Stimulated activated CD4-positive, alpha-beta T cell treated with anti-CD3 and anti-CD28 coated beads, Interleukin-1b, Interleukin-23, amount 100 ng/mL, for 48 hours (primary cell): ENCODE measurements at places on chromosomes 4 and X.

- peak; percentile 53 for DNase-seq
These were observed 107.1 kb downstream of the NSUN7 start for GRCh38 chr4:40856840-40857362.

DNA sequence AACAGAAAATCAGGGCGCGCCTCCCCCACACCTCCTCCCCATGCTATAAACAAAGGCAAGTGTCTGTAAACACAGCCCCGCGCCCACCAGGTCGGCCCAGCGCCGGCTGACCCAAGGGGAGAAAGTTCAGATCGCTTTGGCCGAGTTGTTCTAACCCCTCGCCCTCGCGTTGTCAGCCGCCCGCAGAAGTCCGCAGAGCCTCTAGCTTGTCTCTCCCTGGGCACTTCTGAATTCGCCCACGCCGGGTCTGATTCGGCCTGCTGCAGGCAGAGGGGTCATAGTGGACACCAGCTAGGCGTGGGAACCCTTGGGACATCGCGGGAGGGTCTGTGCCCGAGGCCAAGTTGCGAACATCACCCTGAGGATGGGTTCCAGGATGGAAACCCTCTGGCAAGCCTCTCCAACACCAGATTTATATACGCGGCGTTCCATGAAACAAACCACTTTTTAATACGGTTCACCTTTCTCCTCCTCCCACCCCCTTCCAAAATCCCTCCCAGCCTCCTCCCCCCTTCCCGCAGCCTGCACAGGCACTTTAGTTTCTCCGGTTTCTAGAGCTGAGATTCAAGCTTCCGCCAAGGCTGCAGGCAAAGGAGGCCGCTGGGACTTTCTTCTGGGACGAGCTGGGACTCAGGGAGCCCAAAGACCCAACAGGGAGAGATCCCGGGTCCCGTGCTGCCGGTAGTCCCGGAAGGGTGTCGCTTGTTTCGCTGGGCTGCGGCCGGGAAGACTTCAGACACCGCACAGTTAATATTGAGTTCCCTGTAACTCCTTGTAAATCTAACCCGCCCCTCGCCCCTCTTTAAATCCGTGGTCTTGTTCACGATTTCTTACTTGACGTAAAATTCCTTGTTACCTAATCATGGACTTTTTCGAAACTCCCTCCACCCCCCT, 4.7 kb downstream of the HAND2 start:
- DNase-seq: no peak

DNA sequence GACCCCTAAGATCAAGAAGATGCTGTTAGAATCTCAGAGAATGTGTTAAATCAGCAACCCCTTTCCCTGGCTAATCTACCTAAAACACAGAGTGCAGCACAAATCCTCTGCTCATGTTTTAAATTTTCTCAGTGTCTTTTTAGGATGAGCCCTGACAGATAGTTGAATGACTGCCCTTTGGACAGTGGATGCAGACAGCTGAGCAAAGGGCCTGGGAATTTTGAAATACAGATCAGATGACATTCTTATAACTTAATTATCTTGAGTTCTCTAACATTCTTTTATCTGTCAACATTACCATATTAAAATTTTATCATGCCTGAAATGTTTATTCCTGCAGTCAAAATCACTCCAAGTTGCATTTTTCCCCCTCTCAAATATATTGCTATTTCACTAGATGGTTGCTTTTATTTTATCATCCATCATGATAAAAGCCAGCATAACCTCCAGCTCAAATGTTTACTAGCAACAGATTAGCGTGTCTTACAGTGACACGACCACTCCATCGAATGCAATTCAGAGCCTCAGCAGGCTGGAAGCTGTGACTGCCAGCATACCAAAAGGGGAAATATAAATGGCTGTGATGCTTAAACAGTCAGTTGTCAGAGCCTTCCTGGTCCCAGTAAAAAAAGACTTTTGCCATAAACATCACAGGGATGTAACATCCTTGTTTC, 22.8 kb upstream of the ARHGAP24 start:
- DNase-seq: no peak

- no peak for DNase-seq
These were observed 25.2 kb downstream of the LEF1 start for GRCh38 chr4:108143515-108143914.

GRCh38 chrX:3271183-3271833, 75.1 kb downstream of the MXRA5 start:
- no peak for DNase-seq

DNA sequence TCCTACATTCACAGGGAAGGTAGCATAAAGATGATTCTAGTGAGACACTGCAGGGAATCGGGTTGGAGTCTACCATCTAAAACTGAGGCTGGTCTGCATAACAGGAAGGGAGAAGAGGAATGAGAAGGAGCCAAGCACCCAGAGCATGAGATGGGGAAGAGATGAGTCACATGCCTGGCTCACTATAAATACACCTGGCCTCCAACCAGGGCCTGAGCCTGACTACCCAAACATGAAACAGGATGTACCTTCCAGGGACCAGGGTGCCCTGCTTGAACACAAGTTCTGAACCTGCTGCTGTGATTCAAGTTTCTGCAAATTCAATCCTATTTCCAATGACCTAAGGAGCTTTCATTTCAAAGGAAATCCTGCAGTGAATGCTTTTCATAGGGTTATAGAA, 24.9 kb downstream of the CD99L2 start:
- DNase-seq: no peak

DNA sequence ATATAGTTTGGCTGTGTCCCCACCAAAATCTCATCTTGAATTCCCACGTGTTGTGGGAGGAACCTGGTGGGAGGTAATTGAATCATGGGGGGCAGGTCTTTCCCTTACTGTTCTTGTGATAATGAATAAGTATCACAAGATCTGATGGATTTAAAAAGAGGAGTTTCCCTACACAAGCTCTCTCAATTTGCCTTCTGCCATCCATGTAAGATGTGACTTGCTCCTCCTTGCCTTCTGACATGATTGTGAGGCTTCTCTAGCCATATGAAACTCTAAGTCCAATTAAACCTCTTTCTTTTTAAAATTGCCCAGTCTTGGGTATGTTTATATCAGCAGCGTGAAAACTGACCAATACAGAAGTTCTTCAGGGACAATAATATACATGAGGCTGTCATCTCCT, 425.1 kb downstream of the PABPC4L start:
- no peak for DNase-seq

GRCh38 chr4:73734530-73735001, 5.8 kb upstream of the CXCL8 start:
- no peak for DNase-seq

GRCh38 chr4:52968691-52969090, 106.6 kb downstream of the RASL11B start:
- no peak for DNase-seq

GRCh38 chrX:132114607-132115006, 13.2 kb downstream of the FRMD7 start:
- no peak for DNase-seq

DNA sequence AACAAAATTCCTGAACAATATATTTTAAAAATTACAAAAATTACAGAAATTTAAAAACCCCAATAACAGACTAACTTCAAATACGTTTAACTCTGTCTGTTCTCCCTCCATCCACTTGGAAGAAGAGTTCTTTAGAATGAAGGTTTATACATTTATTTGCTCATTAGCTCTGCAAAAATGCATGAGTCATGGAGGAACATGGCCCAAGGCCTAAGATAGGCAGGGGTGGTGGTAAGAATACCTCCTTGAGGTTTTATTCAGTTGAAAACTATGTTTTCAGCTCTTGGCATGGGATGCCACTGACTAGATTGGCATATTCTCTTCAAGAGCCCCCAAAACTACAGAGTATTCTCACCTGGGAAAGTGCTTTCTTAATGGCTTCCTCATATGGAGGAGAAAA, 8.8 kb upstream of the LRRC66 start:
- DNase-seq: no peak

- DNase-seq: no peak
These were observed 45.2 kb downstream of the ADD1 start for GRCh38 chr4:2888886-2889285.

DNA sequence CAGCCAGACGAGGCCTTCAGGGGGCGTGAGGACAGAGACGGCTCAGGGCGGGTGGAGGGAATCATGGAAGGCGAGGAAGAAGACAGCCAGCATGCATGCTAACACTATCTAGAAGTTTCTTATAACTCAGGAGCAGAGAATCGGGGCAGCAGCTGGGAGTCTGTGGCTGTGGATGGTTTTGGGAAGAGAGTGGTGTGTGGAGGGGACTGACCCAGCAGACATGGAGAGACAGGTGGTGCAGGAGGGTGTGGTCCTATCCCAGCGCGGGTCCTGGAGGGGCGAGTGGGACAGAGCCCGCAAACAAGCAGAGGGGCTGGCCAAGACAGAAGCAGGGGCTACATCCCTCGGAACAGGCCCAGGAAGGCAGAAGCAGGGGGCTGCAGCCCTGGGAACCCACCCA, 192.1 kb downstream of the AFAP1 start:
- DNase-seq: no peak

DNA sequence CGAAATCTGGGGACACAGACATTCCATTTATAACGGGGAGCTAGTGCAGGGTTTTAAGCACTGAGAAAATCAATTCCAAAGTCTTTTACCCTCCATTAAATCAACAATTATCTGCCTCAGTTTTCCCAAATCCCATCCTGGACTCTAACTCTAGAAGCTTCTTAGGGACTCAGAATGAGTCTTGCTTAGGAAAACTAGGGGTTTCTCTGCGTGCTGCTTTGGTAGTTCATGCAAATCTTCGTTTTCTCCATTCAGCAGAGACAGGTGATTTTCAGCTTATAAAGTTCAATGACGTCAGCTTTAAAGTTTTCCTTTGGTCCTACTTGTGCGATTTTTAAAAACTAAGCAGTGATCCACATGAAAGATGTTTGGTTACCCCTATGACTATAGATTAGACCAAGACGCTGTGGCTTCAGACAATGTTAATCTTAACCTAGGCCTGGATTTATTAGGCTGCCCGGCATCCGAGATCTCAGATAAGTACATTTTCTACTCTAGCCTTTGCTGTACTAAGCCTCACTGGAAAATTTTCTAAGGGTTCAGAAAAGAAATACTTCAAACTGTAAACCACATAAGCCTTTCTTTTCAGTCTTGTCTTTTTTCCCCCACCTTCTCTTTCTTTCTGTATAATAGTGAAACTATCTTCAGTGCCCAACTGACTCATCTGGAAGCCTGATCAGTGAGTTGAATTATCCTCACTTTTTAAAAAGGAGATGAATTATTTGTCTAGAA, 121.4 kb upstream of the GATB start:
- no peak for DNase-seq

GRCh38 chrX:74370487-74370886, 50.8 kb upstream of the SLC16A2 start:
- no peak for DNase-seq

- DNase-seq: no peak
These were observed 44.2 kb downstream of the TBC1D14 start for GRCh38 chr4:6953751-6954380.

GRCh38 chrX:15598026-15598425, 2.7 kb downstream of the ACE2 start:
- DNase-seq: no peak

DNA sequence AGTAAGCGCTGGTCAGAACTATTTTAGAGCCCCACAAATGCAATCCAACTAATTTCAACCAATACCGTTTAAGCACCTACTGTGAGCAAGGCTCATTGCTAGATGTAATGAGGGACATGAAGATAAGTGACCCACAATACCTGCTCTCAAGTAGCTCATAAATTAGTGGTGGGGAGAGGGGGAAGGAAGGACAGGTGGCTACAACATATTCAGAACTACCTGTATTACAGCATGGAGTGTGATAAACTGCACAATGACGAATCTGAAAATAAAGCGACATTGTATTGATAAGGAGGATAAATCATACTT, 311.6 kb upstream of the DIAPH2 start:
- no peak for DNase-seq

DNA sequence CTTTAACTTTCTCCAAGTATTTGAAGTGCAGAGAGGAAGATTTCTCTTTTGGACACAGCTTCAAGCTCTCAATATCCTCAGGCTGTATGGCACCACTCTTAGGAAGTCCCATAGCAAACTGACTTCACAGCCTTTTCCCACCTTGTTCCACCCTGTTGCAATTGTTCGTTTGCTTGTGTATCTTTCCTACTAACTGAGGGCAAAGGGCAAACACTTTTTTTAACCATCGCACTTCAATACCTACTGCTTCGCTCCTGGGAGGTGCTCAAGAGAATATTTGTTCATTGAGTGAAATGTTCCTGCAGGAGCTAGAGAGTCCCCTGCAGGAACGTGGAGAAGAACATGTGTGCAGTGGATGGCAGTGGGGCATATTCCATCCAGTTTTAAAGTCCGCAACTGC, 638.6 kb downstream of the BCOR start:
- no peak for DNase-seq

DNA sequence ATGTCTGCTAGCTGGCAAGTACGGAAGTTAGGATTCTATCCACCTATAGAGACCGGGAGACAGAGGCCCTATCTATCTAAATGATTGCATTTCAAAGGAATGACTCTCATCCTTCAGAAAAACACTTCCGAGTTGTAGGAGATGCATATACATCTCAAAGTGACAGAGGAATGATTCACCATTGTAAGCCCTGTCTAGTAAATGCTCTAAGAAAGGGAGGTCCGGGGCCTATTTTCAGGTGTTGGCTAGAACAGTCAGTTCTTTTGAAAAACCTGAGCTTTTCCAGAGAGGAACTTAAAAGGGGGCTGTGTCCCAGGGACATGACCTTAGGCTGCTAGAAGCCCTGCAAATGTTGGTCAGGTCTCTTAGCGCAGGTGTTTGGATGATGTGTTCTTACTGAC, 262.9 kb upstream of the IL1RAPL1 start:
- DNase-seq: no peak

DNA sequence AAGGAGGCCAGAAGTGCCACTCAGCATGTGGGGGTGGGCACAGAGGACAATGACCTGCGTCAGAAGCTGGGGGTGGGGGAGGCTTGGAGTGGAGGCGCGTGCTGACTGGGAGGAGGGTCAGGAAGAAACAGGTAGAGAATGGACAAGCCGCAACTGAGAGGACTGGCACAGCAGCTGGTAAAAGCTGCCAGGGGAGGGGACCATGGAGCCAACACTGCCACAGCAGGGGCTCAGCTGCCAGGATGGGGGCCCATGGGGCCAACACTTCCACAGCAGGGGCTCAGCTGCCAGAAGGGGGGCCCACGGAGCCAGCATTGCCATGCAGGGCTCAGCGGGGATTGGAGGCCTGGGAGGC, 19.1 kb downstream of the RNF212 start:
- DNase-seq: no peak

DNA sequence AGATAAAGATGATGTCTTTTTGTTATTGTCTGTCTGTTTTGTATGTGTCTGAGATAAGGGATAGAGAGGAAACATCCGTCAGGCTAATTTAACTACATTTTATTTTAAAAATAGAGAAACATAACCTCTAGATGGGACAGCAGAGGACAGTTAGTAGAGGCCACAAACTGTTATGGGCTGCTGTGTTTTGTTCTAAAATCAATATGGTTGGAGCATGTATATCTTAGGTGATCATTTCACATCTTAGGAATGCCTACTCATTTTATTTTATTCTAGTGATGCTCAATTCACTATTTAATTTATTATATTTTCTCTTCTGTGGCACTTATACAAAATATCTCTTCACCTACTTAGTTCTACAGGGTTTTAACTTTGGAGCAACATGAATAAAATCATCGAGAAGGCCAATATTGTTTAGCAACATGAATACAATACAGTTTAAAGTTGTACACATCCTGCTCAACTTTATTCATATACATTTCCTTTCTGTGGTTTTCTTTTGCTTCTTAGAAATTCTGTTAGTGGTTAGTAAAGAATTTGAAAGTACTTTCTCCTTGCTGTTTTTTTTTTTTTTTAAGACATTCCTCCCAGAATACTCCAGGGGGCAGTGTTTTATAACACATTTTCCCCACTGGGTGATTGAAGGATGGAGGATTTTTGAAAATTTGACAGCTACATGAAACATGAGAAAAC, 392.9 kb downstream of the UNC5C start:
- no peak for DNase-seq
